ENCODE measurements at places on chromosomes 13 and 19. TPM values are rescaled to one million over a fixed set of nuclear protein-coding genes. Genes with fewer than 3 reads are reported as not detected.

Gene NAPSA
- total RNA-seq = 0.27 TPM

Gene MAG
- total RNA-seq = not detected

Gene GTF2F1
- 64.0 TPM for total RNA-seq

Gene KBTBD6
- total RNA-seq = 9.7 TPM

Gene ONECUT3
- total RNA-seq = not detected

Gene MBD3L3
- not detected for total RNA-seq

Gene PRR22
- total RNA-seq = 1.3 TPM

Gene PLPPR2
- total RNA-seq = 67.6 TPM

Gene ATP4B
- total RNA-seq = not detected

Gene ZNF878
- total RNA-seq = 0.26 TPM

Gene ATP7B
- 16.6 TPM for total RNA-seq

Gene KIR2DL1
- total RNA-seq = not detected

Gene TMEM150B
- total RNA-seq = not detected

Gene LAIR2
- not detected for total RNA-seq

Gene GPR12
- total RNA-seq = not detected

Gene CEACAM8
- not detected for total RNA-seq

Gene ZNF221
- 8.7 TPM for total RNA-seq

Gene SLC7A9
- total RNA-seq = 0.35 TPM

Gene SOX1
- total RNA-seq = not detected

Gene PDX1
- total RNA-seq = not detected

Gene PRRG2
- 0.39 TPM for total RNA-seq

Gene CYSLTR2
- not detected for total RNA-seq

Gene EXOC3L2
- total RNA-seq = 0.37 TPM

Gene TPM4
- total RNA-seq = 774 TPM

Gene SIGLEC11
- total RNA-seq = not detected

Gene ATXN8OS
- not detected for total RNA-seq

Gene CD70
- total RNA-seq = 8.1 TPM

Gene C19orf33
- total RNA-seq = 2.0 TPM

Gene CPT1C
- 30.7 TPM for total RNA-seq

Gene TYROBP
- not detected for total RNA-seq

Gene SIGLEC8
- not detected for total RNA-seq

Gene ADM5
- total RNA-seq = 0.49 TPM

Gene ZNF471
- total RNA-seq = 0.02 TPM

Gene PLIN5
- total RNA-seq = not detected

Gene ZNF560
- total RNA-seq = not detected

Gene CEBPA
- total RNA-seq = 1.7 TPM

Gene DACH1
- total RNA-seq = 0.72 TPM

Gene IGFL2
- total RNA-seq = 0.55 TPM

Gene ZNF586
- total RNA-seq = 14.7 TPM

Gene UBE2L5
- not detected for total RNA-seq

Gene F10
- not detected for total RNA-seq

Gene CFAP97D2
- total RNA-seq = not detected

Gene SHANK1
- total RNA-seq = 0.65 TPM

Gene TPP2
- total RNA-seq = 27.6 TPM

Gene NPAS1
- total RNA-seq = 1.0 TPM

Gene DGKH
- 14.7 TPM for total RNA-seq

Gene ZNF573
- 9.7 TPM for total RNA-seq
